ENCODE measurements at places on chromosomes 2 and 18. TPM values are rescaled to one million over a fixed set of nuclear protein-coding genes. Genes with fewer than 3 reads are reported as not detected.

GNAL gene
- total RNA-seq, result 18.2 TPM

CFC1 gene
- total RNA-seq, result 0.31 TPM

GEN1 gene
- total RNA-seq, result 19.2 TPM

DNPEP gene
- 64.2 TPM for total RNA-seq

EHD3 gene
- total RNA-seq, result 12.0 TPM

LPIN1 gene
- total RNA-seq, result 9.8 TPM

SGPP2 gene
- total RNA-seq, result not detected

PLA2R1 gene
- 2.2 TPM for total RNA-seq

HJURP gene
- total RNA-seq, result 56.6 TPM

GRCh38 chr2:207531032-207531952 lies 1.5 kb downstream of the CREB1 start:
- no peaks in the 10 kb centered on the region for H3K36me3 ChIP-seq
- 0 out of 2 replicates have a peak overlapping the region, but pooled peaks have one; percentile 85 for H3K27ac ChIP-seq
- 0 out of 2 replicates have a peak, but pooled peaks cover 1% of the 10 kb centered on the region for H3K4me1 ChIP-seq
- H3K27me3 ChIP-seq, result peaks cover 7% of the 10 kb centered on the region

- peaks cover 39% of the 10 kb centered on the region for H3K4me1 ChIP-seq
- H3K27me3 ChIP-seq, result peaks cover 99% of the 10 kb centered on the region
- DNase-seq, result no peak
- peak overlapping the region; percentile 32 for H3K4me3 ChIP-seq
- no peaks in the 10 kb centered on the region for H3K36me3 ChIP-seq
Observed at GRCh38 chr2:118834901-118835745, 12.3 kb downstream of the EN1 start.

GRCh38 chr18:40984856-40985255 lies 970.2 kb upstream of the PIK3C3 start:
- H3K27me3 ChIP-seq, result no peaks in the 10 kb centered on the region
- no peaks in the 10 kb centered on the region for H3K4me1 ChIP-seq
- no peak for DNase-seq

DNA sequence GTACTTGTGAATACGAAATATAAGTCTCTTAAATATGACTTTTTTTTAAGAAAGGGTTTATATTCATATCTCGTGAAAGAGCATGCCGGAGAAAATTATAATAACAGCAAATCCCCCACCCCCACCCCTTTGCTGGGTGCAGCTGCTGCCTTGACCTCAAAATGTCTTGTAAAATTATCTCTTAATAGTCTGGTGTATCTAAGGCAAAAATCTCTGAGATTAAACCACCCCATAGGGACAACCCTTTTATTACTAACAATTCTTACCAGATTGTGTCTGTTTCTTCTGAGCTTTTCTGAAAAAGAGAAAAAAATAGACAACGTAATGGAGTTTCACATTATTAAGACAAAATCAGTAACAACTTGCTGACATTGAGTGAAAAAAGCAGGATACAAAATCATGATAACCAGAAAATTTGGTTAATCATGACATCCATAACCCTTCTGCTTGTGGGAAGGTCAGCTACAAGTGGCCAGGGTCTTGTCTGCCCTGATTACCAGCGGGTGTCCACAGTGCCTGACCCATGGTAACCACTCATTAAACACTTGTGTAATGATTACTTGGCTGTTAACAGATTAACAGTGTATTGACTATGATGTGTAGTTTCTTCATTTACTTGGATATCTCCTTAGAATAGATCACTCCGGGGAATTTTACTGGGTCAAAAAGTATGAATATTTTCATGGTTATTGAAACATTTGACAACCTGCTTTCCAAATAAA lies 1.5 kb downstream of the STRADB start:
- no peak for DNase-seq
- H3K27ac ChIP-seq, result no peak overlapping the region
- H3K4me1 ChIP-seq, result no peaks in the 10 kb centered on the region
- peak overlapping the region; percentile 1 for H3K4me3 ChIP-seq
- H3K36me3 ChIP-seq, result no peaks in the 10 kb centered on the region

DNA sequence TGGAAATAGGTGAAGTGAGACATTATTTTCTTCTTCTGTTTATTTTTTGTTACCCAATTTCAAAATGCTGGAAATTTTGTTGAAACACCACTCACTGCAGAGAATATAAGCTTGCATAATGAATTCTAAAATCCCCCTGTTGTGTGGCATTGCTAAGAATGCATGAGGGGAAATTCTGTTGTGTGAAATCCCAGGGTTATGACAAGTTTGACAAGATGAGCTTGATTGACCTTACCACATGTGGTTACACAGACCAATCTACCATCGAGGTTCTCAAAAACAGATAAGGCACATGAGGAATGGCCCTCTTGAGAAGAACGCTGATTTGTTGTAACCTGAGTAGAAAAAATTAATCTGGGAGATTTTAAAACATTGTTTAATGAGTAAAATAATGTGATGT lies 261.6 kb upstream of the MMADHC start:
- H3K27ac ChIP-seq, result no peak overlapping the region
- H3K4me1 ChIP-seq, result no peaks in the 10 kb centered on the region
- no peak overlapping the region for H3K4me3 ChIP-seq
- no peak for DNase-seq

DNA sequence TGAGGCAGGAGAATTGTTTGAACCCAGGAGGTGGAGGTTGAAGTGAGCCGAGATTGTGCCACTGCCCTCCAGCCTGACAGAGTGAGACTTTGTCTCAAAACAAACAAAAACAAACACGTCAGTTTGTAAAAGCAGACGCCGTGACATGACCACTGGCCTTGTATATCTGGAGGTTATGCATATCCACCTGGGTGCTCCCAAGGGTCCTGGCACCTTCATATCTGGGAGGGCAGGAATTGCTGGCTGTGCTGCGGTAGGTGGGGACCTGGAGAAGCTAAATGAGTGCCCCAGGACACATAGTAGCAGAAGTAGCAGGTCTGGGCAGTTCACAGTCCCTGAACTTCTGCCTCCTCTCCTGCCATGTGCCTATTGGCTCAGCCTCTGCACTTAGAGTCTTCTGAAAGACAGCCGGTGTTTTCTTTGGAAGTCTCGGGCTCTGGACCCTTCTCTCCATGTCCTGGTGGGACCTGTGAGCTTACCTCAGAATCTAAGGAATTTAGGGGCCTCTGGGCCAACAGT lies 30.9 kb upstream of the IL1R2 start:
- no peak overlapping the region for H3K27ac ChIP-seq
- no peak for DNase-seq
- H3K27me3 ChIP-seq, result no peaks in the 10 kb centered on the region
- no peak overlapping the region for H3K4me3 ChIP-seq
- H3K36me3 ChIP-seq, result no peaks in the 10 kb centered on the region

DNA sequence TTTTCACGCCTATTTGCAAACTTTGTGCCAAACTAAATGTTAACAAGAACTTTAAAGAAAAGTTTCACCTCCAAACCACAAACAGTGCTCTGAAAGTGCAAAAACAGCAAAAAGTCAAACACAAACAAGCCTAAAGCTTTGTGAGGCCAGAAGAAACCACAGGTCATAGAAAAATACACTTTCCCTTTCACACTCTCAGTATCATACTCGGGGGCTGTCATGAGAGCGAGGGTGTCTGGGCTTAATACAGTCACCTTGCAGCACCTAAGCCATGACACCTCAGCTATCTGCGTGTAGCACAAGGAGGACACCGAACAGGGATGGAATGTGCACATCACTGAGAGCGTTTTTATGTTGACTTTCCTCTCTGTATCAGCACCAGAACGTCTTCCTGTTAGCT lies 26.6 kb upstream of the SEH1L start:
- no peaks in the 10 kb centered on the region for H3K27me3 ChIP-seq
- DNase-seq, result no peak
- H3K27ac ChIP-seq, result no peak overlapping the region

DNA sequence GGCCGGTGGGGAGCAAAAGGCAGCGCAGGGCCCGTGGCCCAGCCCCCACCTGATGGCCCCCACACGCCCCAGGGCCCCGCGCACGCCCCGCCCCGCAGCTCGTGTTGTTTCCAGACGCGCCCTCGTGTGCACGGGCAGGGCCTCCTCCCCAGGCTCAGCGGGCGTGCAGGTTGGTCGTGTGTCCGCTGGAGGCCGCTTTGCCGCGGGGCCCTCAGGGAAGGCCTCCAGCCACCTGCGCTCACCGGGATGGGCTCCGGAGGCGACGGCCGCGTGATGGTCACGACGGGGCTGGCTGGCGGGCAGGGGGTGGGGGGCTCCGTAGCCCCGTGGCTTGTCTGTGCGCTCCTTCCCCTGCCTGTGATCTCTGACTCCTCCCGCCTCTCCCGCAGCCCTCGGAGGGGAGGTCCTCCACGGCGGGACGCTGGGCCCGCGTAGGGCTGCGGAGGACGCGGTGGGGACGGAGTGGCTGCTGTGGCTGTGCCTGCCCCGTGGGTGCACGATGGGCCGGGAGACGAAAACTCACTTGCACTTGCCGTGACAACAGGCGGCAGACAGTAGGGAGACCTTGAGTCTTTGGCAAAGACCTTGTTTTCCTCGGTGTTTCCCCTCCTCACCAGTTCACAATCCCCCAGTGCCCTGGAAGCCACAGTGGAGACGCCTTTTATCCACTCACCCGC lies 67.1 kb downstream of the RTP5 start:
- H3K4me3 ChIP-seq, result no peak overlapping the region
- no peaks in the 10 kb centered on the region for H3K27me3 ChIP-seq
- H3K36me3 ChIP-seq, result no peaks in the 10 kb centered on the region
- H3K4me1 ChIP-seq, result no peaks in the 10 kb centered on the region
- H3K27ac ChIP-seq, result no peak overlapping the region
- DNase-seq, result no peak

DNA sequence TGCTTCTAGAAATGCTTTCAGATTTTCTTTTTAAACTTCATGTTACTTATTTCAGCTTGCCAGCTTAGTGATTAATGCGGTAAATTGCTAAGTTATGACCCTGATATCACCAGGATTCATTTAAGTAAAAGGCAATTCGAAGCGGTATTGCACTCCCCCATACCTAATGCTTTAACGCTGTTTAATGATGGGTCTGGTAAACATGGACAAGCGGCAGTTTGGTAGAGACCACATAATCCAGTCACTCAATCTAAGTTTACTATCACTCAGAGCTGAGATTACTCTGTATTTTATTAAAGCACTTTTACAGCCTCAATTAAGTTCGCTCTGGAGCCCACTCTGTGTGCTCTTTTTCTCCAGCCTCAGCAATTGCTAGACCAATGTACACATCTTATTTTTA lies 118.2 kb upstream of the SCN7A start:
- no peak overlapping the region for H3K27ac ChIP-seq
- DNase-seq, result no peak
- H3K36me3 ChIP-seq, result no peaks in the 10 kb centered on the region
- H3K27me3 ChIP-seq, result no peaks in the 10 kb centered on the region
- H3K4me1 ChIP-seq, result peaks cover 2% of the 10 kb centered on the region
- no peak overlapping the region for H3K4me3 ChIP-seq

DNA sequence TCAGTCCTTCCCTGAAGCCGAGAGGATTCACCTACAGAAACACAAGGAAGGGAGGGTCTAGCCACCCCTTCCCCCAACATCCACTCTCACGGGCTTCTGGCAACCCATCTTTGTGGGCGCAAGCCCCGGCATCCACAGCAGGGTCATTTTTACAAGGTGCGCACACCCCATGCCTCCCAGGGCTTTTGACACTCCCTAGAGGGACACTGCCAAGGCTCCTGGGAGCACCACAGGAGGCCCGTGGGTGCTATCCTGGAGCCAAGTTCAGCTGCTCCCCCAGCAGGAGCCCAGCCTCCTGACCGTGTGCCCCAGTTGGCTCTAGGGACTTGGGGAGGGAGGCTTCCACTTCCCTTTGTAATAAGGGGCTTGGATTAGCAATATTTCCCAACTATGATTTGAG lies 251.6 kb downstream of the TNS1 start:
- no peak for DNase-seq
- H3K27ac ChIP-seq, result no peak overlapping the region
- H3K4me3 ChIP-seq, result no peak overlapping the region
- H3K36me3 ChIP-seq, result no peaks in the 10 kb centered on the region
- no peaks in the 10 kb centered on the region for H3K4me1 ChIP-seq
- H3K27me3 ChIP-seq, result no peaks in the 10 kb centered on the region

DNA sequence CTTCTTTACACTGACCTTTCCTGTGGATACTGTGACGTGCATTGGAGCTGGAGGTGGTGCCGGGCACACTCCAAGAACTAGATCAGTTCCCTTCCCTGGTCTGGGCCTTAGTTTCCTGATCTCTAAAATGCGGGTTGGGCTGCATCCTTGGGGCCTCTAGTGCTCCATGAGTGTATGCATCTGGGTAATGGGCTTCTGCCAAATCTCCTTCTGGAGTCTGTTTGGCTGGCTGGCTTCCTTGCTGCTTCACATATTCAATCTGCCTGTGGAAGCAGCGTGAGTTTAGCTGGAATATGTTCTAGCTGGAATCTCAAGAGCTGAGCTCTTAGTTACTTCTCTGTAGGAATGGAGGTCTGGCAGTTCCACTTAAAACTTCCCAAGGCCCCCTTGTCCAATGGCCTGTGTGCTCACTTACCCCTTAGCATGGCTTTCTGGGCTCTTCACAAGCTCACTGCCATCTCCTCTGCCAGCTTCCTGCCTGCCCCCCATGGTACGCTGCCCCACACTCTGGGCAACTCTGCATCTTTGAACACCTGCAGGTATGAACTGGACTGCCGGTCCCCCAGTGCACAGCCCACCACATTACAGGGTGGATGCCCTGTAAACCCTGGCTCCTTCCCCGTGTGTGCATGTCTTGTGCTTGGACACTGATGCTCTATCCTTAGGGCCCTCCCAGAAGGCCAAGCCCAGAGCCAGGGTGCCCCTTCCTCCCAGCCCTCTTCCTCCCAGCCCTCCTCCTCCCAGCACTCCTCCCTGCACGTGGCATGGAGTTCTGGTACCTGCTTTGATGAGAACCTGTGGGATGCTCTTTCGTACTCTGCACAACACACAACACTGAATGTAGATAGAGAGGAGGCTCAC lies 103.6 kb upstream of the SMAD2 start:
- H3K4me1 ChIP-seq, result no peaks in the 10 kb centered on the region
- H3K4me3 ChIP-seq, result no peak overlapping the region
- no peaks in the 10 kb centered on the region for H3K27me3 ChIP-seq
- H3K36me3 ChIP-seq, result no peaks in the 10 kb centered on the region
- DNase-seq, result no peak

- no peaks in the 10 kb centered on the region for H3K4me1 ChIP-seq
- no peak overlapping the region for H3K27ac ChIP-seq
- H3K27me3 ChIP-seq, result no peaks in the 10 kb centered on the region
- no peaks in the 10 kb centered on the region for H3K36me3 ChIP-seq
Observed at GRCh38 chr2:61114147-61114546, 47.8 kb upstream of the C2orf74 start.

DNA sequence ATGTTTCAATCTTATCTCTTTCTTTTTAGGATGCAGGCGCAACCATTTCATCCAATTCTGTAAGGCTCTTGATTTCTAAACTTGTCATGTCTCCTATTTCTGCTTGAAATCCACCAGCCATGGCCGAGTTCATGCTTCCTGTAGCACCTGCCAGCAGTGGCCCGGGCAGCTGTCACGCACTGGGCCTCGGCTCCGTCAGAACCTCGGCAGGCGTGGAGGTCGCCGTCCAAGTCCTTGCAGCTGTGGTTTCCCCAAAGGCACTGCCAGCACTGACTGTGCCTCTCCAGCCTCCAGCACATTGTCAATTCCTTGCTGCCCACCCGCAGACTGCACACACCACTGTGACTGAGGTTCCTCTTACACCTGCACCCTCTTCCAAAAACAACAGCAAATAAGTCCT lies 188.7 kb upstream of the SALL3 start:
- no peak for DNase-seq
- no peak overlapping the region for H3K27ac ChIP-seq
- no peaks in the 10 kb centered on the region for H3K27me3 ChIP-seq
- no peaks in the 10 kb centered on the region for H3K4me1 ChIP-seq
- H3K36me3 ChIP-seq, result no peaks in the 10 kb centered on the region

- DNase-seq, result no peak
- H3K27me3 ChIP-seq, result no peaks in the 10 kb centered on the region
- no peaks in the 10 kb centered on the region for H3K4me1 ChIP-seq
- H3K4me3 ChIP-seq, result no peak overlapping the region
Observed at GRCh38 chr2:25123682-25124081, 44.7 kb downstream of the POMC start.

GRCh38 chr2:151344906-151345305 lies 12.5 kb upstream of the TNFAIP6 start:
- no peak overlapping the region for H3K27ac ChIP-seq
- DNase-seq, result no peak
- H3K4me1 ChIP-seq, result no peaks in the 10 kb centered on the region

Measured in H1 (cell line).